ENCODE measurements at places on chromosomes 12 and 14.
A peak's percentile ranks its signal among the peaks of the same experiment; 100 is the strongest.

- no peak for DNase-seq
Measured at GRCh38 chr12:22209422-22209821, 125.1 kb downstream of the ST8SIA1 start.

DNA sequence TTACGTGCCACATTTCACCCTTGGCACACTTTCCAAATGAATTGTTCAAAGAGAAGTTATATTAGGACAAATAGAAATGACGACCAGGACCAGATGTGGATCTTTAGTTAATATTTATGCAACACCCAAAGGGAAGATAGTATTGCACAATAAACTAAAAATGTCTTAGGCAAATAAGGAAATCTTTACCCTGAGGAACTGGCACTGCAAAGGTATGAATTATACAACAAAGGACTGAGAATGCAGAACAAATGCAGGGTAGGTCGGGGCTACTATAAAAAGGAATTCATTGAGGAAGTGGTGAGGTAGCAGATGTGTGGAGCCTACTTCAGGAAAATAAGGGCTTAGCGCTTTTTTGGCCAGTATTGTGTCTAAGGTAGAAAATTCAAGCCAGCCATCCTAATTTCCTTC, 3.9 kb upstream of the TMTC2 start:
- no peak for DNase-seq

DNA sequence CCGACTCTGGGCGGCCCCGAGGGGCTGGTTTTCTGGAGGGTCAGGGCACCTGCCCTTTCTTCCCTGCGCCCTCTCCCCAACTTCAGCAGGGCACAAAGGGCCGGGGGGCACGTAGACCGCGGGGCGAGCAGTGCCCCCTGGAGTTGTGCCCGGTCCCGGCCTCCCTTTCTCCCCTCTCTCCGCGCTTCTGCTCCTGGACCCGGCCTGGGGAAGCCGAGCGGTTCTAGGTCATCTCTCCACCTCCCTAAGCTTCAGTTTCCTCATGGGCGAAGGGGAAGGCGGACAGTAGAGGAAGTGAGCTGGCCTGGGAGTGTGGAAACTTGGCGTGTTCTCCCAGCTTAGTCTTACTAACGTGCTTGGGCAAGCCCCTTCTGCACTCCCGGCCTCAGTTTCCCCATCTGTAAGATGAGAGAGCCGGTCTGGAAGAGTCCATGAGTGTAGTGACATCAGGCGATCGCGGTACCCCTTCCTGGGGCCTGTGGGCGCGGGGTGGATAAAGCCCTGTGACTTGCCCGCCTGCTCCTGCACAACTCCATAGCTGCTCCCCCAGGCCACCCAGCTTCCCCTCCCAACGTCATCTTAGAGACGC, 158.6 kb upstream of the PARP11 start:
- no peak for DNase-seq

DNA sequence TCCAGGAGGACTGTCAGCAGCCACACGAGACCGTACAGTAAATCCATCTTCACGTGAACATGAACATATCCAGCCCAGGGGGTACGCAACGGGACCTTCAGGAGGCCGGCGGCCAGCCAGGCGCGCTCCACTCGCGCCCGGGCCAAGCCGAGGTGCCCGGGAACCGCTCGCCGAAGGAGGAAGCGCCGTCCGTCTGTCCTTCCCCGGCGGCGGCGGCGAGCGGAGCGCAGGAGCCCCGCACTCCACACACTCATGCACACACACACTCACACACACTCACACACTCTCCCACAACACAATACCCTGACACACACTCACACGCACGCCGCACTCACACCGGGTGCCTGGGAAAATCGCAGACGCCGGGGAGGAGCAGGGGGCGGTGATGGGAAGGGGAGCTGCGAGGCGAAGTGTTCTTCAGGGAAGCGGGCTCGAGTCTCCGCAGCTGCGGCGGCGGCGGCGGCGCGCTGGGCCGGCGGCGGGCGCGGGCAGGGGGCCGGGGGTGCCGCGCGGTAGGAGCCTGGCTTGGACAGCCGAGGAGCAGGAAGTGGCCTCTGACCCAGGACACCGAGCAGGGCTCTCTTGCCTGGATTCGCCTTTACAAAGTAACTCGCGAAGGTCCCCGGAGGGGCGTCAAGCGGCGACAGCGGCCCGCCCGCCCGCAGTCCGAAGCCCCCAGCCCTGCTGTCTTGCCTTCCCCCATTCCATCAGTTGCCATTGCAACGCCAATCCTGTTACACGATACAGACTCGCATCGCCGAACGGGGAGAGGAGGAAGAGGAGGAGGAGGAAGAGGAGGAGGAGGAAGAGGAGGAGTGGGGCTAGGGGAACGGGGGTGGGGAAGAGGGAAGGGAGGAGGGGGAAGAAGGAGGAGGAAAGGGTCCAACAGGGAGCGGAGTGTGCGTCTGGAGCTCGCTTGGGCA, 601 bp downstream of the MDGA2 start:
- no peak for DNase-seq

DNA sequence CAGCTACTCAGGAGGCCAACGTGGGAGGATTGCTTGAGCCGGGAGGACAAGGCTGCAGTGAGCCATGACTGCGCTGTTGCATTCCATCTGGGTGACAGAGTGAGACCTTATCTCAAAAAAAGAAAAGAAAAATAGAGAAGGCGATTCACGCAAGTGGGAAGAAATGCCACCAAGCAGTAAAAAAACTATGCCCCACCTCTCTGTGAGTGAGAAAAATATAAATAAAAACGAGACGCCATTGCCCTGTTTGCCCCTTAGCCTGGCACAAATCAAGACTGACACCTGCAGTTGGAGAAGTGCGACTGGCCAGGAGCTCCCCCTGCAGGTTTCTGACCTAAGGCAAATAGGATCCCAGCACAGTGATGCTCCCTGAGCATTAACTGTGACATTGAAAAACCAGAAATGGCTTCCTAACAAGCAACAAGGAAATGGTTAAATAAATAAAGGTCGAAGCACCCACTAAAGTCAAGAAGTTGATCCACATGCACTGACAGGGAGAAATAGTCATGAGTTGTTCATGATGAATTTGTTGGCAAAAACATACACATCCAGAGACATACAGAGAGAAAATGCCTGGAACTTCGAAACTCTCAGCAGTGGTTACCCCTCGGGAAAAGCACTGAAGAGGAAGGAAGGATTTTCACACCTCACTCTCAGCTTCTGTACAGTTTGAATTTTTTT, 21.1 kb downstream of the GSC start:
- no peak for DNase-seq

DNA sequence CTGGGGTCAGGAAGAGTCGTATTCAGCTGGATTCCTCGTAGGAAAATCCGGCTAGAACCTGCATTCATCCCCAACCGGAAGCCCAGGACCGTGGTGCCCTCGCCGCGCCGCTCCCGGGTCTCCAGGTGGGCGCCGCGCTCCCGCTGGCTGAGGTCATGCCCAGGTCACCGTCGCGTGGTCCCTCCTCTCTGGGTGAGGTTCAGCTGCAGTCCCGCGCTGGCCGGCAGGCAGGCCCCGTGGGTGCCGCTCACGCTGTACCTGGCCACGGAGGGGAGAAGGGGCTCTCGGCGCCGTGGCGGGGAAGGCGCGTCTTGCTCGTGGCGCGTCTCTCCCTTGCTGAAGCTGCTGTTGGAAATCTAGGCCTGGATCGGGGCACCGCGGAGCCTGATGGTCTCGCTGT, 44.5 kb downstream of the LRTM2 start:
- DNase-seq, result no peak

GRCh38 chr12:46214668-46215436, 54.0 kb downstream of the SLC38A1 start:
- peak; percentile 85 for DNase-seq

GRCh38 chr12:113405694-113406093, 2.0 kb upstream of the SDS start:
- DNase-seq, result no peak

DNA sequence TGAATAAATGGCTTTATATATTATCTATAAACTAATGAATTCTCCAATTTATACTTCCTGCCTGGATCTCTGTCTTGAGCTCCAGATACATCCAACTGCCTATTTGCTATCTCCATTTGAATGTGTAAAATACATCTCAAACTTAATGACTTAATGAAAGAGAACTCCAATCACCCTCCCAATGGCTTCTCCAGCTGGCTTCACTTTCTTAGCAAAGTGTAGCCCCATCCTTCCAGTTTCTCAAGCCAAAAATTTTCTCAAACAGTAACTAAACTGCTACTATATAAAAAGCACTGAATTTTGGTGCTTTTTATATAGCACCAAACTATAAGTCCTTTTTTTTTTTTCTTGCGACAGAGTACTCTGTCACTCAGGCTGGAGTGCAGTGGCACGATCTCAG, 2.6 kb downstream of the CRY1 start:
- no peak for DNase-seq

DNA sequence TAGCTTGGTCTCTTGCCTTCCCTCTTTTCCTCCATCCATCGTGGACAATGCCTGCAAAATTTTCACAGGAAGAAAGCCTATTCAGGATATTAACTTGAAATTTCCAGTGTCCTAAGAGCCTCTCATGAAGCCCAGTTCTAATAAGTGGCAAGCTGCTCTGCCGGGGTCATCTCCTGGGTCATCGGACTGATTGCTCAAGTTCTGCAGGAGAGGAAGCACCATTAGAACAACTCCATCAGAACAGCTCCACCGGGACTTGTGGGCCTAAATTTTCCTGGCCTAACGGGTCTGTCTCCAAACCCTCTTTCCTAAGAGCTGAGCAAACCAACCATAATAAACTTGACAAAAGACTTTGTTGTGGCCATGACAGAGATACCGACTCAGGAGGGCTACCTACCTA, 13.9 kb downstream of the ERG28 start:
- no peak for DNase-seq

DNA sequence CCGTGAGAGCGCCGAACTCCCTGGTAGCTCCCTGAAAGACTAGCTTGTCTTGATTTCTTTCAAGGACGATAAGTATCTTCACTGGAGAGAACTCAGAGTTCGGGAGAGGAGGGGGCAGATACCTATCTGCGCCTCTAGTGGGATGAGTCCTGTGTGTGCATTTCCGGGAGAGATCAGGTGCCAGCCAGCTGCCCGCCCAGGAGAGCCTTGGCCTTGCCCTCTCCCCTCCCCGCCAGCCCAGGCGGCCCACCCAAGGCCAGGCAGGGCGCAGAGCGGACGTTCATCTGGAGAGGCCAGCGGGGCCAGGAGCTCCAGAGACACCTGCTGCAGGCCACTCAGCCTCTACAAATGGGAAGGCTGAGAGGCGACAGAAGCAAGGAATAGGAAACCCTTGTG, 1.0 kb downstream of the CD9 start:
- DNase-seq, result peak; percentile 7

DNA sequence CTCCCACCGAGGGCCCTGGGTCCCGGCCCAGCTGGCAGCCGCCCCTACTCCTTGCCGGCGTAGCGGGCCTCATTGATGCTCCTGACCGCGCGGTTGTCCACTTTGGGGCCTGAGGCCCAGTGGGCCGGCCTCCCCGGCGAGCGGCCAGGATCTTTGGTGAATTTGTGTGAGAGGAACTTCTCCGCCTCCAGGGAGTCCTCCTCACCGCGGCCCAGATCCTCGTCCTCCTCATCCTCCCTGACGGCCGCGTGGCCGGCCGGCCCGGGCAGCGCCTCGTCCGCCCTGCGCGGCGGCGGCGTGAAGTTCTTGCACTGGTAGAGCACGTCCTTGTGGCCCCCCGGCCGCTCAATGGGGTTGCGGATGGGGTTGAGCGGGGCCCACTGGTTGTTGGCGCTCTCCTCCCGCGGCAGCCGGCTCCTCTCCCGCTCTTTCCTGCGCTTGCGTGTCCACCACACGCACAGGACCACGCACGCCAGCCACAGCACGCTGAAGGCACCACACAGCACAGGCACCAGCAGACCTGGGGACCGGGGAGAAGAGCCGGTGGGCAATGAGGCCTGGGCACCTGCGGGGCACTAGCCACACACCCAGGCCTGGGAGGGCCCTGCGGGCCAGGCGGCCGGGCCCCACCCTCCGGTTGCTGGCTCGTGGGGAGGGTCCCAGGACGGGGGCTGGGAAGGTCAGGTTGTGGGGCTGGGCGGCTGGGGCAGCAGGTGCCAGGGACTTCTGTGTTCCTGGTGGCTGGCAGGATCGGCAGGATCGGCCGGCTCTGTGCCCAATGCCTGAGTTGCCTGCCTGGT, 25.7 kb downstream of the JAG2 start:
- DNase-seq, result no peak

GRCh38 chr12:53195516-53196420, 11.3 kb downstream of the ITGB7 start:
- DNase-seq, result no peak

- DNase-seq, result no peak
Measured at GRCh38 chr14:71290301-71290700, 383.0 kb downstream of the PCNX1 start.

- no peak for DNase-seq
Measured at GRCh38 chr12:14260011-14260993, 105.2 kb upstream of the ATF7IP start.

DNA sequence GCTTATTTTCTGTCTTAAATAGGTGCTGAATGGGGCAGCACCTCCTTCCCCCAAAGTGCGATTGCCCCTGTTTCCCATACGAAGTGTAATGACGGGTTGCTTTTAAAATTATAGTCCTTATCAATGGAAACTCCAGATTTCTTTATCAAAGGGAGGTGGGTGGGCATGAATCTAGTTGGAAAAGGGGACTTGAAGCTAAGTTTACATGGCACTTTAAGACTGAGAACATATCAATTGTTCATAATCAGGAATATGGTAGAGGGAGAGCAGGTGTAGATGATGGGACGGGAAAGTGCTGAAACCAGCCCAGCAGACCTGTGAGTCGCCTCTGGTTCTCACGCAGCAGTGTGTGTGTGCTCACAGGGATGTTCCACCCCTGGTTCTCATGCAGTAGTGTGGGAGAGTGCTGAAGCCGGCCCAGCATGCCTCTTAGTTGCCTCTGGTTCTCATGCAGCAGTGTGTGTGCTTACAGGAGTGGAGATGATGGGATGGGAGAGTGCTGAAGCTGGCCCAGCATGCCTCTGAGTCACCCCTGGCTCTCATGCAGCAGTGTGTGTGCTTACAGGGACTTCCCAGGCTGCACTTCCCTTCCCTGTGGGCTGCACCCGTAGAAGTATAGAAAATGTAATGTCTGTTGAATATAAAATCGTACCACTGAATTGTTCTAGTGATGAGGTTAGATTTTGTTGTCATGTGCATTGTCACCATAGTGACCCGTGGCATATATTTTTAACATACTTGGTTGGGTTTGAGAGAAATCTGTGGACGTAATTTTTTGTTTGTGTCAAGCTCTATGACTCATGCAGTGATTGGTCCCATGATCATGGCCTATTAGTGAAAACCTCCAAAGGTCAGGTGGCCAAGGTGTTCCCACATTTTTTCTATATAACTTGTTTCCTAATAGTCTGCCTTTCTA, 51.6 kb downstream of the GPATCH2L start:
- no peak for DNase-seq

- DNase-seq, result no peak
Measured at GRCh38 chr14:60760209-60760608, 25.6 kb downstream of the MNAT1 start.

GRCh38 chr14:72565917-72566316, 328.0 kb downstream of the DPF3 start:
- no peak for DNase-seq

GRCh38 chr12:108750526-108750925, 19.2 kb upstream of the CORO1C start:
- DNase-seq, result no peak

- DNase-seq, result no peak
Measured at GRCh38 chr12:62808166-62808879, 126.6 kb downstream of the PPM1H start.

- DNase-seq, result no peak
Measured at GRCh38 chr14:54890788-54891187, 11.8 kb downstream of the GCH1 start.
